Kidney capillary endothelial cell (primary cell): ENCODE measurements at places on chromosomes 1 and 21.

DNA sequence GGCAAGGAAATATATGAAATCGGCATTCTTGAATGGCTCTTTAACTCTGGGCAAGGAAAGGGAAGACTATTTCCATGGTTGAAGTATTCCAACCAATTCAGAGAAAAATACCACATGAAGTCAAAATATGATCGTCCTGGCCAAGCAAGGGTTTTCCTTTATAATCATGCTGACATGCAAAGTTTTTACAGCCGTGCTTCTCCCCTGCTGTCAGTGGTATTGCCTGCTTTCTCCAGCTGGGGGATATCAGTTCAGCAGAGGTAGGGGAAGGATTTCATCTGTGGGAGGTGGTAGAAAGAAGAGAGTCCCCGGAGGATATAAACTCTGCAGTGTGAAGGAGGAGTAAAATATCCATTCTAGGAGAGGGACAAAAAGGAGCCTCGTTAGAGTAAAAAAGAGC lies 322.8 kb downstream of the PAPPA2 start:
- DNase-seq, result no peak

DNA sequence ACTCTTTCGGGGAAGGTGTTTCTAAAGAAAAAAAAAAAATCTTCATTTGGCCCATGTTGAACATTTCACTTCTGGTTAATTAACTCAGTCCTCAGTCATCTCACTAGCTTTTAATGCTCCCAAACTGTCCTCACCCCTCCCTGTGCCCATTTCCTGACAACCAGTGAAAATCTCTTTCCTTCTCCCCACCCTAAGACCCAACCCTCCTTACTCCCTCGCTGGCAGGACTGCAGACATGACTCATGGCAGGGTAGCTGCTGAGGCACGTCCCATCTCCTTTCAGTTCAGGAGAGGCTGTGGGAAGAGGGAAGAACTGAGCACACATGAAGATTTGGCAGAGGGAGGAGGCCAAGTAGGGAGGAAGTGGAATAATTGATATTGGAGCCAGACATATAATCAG lies 12.6 kb downstream of the PKP1 start:
- no peak for DNase-seq

DNA sequence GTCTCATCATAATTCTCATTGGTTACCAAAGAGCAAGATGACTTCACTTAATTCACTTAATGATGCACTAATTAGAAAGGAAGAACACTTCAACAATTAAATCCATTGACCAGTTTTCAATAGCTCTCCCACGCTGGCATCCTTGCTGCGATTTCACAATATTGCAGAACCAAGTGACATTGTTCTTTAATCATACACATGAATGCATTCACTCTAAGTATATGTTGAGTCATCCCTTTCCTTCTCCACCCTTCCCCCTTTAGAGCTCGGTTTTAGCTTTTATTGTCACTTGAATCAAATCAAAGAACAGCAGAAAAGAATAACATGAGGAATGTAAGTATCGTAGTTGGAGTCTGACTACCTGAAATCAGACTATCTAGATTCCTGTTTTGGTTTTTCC lies 233.6 kb upstream of the FMN2 start:
- DNase-seq, result peak; percentile 58

- no peak for DNase-seq
Observed at GRCh38 chr1:41286992-41287391, 44.9 kb upstream of the SCMH1 start.

DNA sequence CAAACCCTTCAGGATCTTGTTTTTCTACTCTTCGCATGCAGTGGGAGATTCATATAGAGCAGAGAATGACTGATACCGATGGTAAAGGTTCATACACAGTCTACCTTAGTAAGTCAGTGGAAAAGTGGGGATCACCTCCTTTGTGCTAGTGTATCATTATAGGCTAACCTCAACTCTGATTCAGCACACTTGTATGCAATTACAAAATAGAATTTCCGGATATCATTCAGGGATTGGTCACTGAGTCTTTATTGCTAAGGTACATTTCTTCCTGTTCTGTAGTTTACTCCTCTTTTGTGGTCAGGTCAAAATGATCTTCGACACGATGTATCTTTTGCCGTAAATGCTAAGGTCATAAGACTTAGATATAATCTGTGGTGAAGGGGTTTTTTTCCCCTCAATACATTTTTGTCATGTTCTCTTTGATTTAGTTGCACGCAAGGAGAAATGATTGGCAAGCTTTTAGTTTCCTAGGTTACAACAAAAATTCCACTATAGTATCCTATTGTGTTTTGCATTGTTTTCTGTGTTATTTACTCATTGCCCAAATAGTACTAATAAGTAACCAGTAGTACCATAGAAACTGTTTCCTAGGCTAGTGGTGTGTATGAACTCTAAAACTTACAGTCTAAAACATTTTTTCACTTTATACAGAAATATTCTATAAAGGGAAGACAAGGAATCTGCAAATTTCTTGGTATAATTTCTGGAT lies 35.7 kb upstream of the PLA2G4A start:
- DNase-seq, result no peak

- no peak for DNase-seq
Observed at GRCh38 chr1:153940756-153941155, 5.8 kb downstream of the DENND4B start.

DNA sequence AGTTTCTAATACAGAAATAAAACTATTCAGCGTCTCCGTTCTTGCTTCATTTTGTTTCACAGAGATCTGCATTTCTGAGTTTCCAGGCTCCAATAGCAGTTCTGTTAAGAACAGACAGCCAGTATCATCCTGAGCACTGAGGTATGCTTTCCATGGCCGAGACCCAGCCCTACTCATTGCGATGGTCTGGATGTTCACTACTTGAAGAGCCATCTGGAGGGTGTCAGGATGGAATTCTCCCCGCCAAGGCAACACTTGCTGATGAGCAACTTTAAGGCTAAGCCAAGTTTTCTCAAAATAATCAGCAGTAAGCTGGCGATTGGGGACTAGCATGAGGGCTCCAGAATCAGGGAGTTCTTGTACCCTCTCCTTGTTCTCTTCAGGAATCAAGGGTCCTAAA lies 7.7 kb upstream of the BCL2L15 start:
- no peak for DNase-seq

GRCh38 chr21:38478782-38479181 lies 19.5 kb downstream of the ERG start:
- DNase-seq, result no peak

DNA sequence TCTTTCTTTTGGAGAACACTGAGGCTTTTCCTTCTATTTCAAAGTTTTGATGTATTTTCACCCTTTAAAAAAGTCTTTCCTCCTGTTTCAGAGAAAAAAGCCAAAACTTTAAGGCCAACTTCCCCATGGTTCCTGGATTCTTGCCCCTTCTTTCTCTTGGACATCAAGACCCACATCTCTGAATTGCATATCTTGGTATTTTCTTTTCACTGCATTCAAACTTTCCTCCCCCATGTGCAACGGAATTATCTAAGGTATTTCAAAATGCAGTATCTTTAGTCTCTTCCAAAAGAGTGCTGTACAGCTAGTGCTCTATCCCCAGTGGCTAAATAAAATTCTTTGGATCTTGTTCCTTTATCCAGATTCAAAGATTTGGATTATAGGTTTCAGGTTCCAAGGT lies 81.1 kb upstream of the TSPAN2 start:
- DNase-seq, result no peak

DNA sequence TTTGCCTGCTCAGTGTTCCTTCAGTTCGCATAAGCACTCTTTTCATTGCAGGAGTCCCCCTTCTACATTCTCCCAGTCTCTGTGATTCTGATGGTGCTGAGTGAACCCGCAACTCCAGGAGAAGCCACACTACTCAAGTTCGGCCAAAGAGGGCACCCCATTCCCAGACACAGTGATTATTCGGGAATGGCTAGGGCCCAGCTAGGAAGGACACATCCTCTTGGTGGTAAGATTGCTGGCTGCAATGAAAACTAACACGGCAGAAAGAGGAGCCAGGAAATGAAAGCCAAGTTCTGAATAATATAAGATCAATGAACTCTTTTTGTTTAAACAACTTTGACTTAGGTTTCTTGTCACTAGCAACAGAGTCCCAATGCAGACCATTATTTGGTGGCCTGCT lies 14.9 kb downstream of the CREG1 start:
- DNase-seq, result no peak

- no peak for DNase-seq
Observed at GRCh38 chr1:159076438-159077119, at the start of gene AIM2. AIM2 (minus strand) TSS chr1:159076766; CDS start chr1:159073499, 3,267 bp downstream.

- no peak for DNase-seq
Observed at GRCh38 chr1:69567652-69568420, at the start of gene LRRC7. LRRC7 (plus strand) TSS chr1:69567922; CDS start chr1:69568640, 718 bp downstream.

DNA sequence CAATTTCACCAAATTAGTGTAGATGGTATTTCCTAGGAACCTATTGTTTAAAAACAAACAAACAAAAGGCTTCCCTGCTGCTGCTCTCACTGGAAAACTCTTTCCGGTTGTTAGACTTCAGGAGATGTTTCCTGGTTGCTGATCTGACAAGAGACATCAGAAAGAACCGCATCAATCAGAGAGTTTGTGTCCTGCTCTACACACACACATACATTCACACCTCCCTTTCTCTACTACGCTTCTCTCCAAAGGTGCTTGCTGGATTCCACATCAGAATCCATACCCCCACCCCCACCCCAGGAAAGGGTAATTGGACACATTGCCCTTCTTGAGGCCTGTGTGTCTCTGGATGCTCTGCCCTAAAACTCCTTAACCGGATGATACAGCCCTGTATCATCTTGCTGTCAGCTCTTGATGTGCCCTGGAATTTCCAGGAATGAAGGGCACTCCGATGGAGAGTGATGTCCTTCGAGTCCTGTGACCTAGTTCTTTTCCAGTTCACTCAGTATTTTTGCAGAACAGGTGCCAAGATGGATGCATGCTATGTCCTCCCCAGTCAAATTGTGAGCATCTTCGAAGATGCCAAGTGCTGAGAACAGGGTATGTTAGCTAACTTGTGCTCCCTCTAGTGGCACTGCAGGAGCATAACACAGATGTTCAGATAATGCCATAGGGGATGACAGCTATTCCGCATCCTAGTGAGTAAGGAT lies 113.7 kb upstream of the SLC35F3 start:
- DNase-seq, result peak; percentile 72

DNA sequence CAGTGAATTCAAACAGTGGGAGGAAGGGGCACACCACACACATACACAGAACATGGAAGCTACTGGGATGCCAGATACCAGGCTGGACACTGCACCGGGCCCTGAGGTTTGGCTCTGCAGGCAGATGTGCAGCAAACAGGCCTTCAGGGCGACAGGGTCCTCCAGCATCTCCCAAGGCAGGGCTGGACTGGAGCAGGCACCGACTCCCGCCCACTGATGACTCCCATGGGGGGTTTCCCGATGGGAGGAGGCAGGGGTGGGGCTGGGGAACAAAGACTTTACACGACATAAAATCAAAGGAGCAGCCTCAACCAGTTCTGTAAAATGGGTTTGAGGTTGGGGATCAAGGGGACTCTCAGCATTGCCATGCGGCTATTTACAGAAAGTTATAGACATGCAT lies 118.1 kb downstream of the SYT2 start:
- DNase-seq, result no peak

DNA sequence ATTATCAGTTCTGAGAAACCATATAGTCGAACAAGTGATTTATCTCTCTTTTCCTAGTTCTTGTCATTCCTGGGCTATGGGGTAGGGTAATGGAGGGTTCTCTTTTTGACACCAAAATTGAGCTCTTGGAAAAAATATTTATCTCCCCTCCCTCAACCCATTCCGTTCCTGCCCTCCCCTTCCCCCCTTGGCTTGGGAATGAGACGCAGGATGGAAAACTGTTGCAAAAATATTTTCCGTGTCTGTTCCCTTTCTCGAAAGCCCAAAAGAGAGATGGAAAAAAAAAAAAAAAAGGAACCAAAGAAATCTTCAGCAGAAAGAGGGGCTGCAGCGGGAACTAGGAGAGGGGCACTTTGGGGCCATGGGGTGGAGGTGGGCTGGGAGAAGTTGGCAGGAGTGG lies 766 bp downstream of the ATP2B4 start:
- DNase-seq, result no peak

- peak; percentile 9 for DNase-seq
Observed at GRCh38 chr1:40316595-40317393, at the start of gene COL9A2. COL9A2 (minus strand) TSS chr1:40317286; CDS start chr1:40317197, 89 bp downstream.

DNA sequence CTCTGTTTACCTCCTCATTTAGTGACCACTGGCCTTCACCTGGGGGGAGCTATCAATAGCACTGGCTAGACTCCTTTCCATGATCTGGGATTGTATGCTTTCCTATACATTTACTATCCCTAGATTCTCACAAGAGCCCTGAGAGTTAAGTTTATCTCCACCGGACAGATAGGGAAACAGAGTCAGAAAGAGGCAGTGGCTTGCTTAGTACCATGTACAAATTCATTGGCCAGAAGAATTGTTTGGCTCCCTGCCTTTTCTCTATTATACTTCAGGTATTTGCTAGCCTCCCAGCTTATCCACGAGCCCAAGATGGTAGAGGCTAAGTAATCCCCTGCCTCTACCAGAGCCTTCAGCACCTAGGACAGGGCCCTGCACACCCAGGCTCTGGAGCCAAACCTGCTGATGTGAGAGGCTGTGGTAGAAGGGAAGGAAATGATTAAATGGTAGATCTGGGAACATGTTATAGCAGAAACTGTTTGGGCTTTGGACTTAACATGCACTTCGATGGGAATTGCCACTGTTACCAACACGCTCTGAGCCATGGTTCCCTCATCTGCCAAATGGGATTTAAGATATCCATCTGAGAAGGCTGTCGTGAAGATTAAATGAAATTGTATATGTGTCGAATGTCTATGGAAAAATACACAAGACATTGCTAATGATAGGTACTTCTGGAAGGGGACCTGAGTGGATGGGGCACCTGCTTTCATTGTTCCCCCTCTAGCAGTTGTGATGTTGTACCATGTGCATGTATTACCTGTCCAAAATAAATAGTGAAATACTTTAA lies 3.1 kb upstream of the BLACAT1 start:
- DNase-seq, result peak; percentile 53

- no peak for DNase-seq
Observed at GRCh38 chr1:1210726-1211540, 3.0 kb downstream of the TNFRSF4 start.

GRCh38 chr1:194309269-194309668 lies 1122.9 kb upstream of the B3GALT2 start:
- no peak for DNase-seq

GRCh38 chr1:232904131-232904530 lies 46.3 kb upstream of the NTPCR start:
- DNase-seq, result no peak

- no peak for DNase-seq
Observed at GRCh38 chr1:77831566-77831965, 52.1 kb downstream of the MIGA1 start.

- no peak for DNase-seq
Observed at GRCh38 chr1:181501612-181502011, 18.3 kb downstream of the CACNA1E start.

- DNase-seq, result no peak
Observed at GRCh38 chr1:67634396-67634935, 50.5 kb upstream of the GADD45A start.

DNA sequence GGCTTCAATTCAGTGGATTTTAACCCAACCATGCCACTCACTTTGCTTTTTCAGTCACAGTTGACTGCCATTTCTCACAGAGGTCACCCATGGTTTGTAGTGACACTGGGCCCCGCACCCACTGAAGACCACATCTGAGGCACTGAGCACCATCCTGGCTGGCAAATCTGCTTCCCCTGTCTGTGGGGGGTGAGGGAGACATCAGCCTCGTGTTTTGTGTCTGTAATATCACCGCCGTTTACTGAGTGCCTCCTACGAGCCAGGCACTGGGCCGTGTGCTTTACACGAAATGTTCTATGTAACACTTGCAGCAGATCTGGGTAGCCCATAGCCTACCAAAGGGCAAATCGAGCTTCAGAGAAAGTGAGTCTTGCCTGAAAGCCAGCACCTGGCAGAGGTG lies 161.8 kb downstream of the PGBD5 start:
- no peak for DNase-seq
